Stimulated activated CD4-positive, alpha-beta T cell treated with anti-CD3 and anti-CD28 coated beads, Interleukin-15, amount 100 ng/mL, for 1 hour (primary cell): ENCODE measurements at places on chromosomes 4 and X.

DNA sequence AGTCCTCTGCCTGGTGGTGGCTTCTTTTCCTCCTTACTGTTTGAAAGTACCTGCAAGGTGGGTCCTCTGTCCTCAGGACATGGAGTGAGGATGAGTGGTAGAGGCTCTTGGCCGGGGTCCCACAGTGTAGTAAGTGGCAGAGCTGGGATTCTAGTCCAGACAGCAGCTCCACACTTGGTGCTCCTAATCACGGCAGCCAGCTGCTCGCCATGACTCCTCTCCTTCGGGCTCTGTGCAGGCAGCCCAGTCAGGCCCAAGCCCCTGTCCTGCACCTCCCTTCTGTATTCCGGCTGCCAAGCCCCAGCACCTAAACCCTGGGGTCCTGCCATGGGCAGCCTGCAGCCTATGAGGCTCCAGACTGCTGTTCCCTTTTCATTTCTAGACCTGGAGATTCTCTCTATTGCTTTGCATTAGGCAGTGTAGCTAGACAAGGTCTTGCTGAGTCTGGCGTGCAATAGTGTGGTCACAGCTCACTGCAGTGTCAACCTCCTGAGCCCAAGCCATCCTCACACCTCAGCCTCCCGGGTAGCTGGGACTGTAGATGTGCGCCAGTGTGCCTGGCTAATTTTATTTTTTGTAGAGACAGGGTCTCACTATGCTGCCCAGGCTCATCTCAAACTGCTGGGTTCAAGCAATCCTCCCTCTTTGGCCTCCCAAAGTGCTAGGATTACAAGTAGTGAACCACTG lies 24.9 kb downstream of the NSD2 start:
- DNase-seq = no peak

- DNase-seq = no peak
Measured at GRCh38 chr4:6607368-6608055, 32.5 kb downstream of the MAN2B2 start.

DNA sequence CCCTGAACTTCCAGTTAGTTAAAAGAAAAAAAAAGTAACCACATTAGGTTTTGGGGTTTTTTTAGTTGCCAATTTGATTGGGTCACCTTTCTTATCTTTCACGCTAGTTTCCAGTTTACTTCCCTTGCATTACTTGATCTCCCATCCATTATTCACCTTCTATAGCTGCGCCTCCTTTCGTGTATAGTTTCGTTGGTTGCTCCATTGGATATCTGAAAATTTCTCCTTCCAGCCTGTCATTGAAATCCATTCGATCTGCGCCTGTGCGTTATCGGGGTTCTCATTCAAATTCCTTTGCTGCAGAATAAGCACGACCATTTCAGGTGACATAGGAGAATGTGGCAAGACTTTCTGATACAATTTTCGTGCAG lies 764 bp downstream of the TRAPPC11 start:
- DNase-seq = no peak

GRCh38 chr4:180261346-180261745 lies 1981.9 kb upstream of the TENM3 start:
- no peak for DNase-seq

DNA sequence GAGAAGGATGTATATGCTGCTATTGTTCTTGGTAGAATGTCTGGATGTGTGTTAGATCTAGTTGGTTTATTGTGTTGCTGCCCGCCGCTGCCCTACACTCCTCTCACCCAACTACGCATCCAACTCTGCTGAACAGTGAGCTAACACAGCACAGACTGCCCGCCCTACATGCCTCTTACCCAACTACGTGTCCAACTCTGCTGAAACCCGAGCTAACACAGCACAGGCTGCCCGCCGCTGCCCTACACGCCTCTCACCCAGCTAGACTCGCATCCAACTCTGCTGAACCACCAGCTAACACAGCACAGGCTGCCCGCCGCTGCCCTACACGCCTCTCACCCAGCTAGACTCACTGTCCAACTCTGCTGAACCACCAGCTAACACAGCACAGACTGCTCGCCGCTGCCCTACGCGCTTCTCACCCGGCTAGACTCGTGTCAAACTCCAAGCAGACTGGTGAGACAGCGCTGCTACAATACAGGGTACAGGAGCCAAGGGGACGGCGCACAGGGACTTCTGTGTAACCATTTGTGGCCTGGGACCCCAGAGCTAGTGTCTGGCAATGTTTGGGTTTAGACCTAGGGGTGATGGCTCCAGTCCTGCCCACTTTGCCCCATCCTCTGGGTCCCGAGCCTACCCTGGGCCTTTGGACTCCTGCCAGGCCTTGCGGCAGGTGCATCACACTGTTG lies 11.6 kb upstream of the CTBP1 start:
- DNase-seq = no peak

GRCh38 chrX:107549504-107549903 lies 78.8 kb upstream of the PRPS1 start:
- no peak for DNase-seq

DNA sequence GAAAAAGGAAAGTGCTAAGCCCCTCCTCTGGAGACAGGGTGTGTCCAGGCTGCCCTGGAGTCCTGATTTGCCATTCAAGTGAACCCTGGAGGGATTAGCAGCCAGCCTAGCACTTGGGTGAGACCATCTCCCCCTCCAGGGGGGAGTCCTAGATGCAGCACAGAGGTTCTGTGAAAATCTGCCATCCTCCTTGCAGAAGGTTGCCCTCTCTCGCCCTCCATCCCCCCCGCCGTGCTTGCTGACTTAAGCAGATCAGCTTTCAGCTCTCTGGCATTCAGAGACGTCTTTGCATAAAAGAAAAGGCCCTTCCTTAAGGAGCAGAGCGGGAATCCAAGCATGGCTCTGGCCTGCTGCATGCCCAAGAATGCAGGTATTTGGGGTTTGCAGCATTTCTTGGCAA lies 102.1 kb upstream of the SCML1 start:
- DNase-seq = no peak

- no peak for DNase-seq
Measured at GRCh38 chr4:186118582-186118981, 14.1 kb downstream of the FAM149A start.

DNA sequence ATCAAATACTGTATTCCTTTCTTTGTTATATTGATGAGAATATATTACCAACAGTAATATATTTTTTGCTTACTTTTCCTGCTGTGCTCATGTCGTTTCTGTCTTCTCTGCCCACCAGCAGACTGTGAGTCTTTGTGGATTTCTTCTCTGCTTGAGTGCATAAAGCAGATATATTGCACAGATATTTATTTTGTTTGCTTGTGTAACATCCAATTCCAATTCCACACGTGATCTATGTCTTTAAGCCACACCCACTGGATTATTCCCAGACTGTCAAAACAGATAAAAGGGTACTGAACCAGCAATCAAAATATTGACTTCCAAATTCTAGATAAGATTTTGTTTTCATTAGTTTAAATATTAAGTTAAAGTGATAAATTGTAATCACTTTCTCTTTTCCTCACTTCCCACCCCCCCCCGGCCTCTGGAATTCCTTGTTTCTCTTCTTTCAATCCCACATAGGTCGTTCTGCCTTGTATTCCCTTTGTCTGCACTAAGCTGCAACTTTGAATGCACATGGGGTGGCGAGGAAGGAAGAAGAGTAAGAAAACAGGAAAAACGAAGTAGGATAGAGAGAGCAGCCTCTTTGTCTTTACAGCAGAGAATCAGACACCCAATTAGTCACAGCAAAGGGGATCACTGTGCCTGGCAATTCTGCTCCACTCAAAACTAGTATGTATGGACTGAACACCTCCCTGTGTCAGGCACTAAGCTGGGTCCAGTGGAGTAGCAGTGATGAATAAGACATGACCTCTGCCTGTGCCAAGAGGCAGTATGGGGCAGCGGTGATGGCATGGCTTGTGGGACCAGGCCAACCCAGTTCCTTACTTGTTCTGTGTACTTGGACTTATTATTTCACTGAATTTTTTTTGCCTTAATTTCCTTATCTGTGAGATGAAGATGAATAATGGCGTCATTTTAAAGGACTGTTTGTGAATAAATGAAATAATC lies at the start of gene ADH1B:
Gene ADH1B (minus strand): TSS at position 161 of the 951 bp plus-strand sequence. CDS start 70 bp downstream, at position 91.
- no peak for DNase-seq

GRCh38 chr4:5797866-5798265 lies 86.9 kb downstream of the EVC start:
- no peak for DNase-seq
